ENCODE measurements at places on chromosomes 1 and 21.

GRCh38 chr1:1230656-1231399 is 973 bp downstream of the SDF4 start:
- DNase-seq = no peak

GRCh38 chr1:150778409-150778808 is 12.8 kb upstream of the CTSS start:
- no peak for DNase-seq

DNA sequence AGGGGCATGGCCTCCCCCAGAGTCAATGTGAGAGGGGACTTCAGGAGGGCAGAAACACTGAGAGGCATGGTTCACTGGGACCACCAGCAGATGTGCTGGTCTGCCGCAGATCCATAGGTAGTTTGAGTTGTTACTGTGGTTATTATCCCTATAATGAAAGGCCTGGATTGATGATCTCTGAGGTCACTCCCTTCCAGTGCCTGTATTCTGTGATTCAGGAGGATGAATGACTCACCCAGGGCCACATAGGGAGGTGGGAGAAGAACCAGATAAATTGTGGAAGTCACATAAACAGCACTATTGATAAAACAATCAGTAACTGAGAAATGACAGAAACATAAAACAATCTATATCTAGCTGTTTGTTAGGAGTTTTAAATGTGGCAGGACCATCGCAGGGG is 22.7 kb upstream of the ACTL8 start:
- DNase-seq = no peak

GRCh38 chr1:183323849-183324683 is 94.1 kb downstream of the NMNAT2 start:
- DNase-seq = no peak

GRCh38 chr1:219659684-219660083 is 46.8 kb upstream of the ZC3H11B start:
- DNase-seq = no peak

DNA sequence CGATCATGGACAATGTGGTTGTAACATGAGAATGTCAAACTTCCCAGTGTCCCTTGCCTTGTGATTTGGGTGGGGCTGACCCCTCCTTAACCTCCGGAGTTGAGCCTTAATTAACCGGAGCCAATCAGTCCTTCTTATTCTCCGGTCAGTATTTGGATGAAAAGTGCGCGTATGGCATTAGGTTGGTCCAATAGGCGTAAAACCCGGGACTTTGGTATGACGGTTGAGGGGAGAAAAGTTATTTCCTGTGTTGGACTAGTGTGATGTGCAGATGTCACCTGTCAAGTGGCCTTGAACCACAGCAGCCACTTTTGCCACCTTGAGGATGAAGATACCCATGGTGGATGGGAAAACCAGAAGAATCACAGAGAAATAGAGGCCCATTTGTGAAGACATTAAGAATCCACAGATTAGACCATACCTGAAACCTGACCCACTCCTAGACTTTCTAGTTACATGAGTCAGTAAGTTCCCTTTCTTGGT is 5.1 kb downstream of the PAFAH2 start:
- no peak for DNase-seq
